Renal cortex interstitium (tissue), 15 donors: ENCODE measurements at places on chromosomes 7 and 10.

GRCh38 chr10:1036341-1036791 lies 10.7 kb upstream of the IDI2 start:
- no peak for DNase-seq

DNA sequence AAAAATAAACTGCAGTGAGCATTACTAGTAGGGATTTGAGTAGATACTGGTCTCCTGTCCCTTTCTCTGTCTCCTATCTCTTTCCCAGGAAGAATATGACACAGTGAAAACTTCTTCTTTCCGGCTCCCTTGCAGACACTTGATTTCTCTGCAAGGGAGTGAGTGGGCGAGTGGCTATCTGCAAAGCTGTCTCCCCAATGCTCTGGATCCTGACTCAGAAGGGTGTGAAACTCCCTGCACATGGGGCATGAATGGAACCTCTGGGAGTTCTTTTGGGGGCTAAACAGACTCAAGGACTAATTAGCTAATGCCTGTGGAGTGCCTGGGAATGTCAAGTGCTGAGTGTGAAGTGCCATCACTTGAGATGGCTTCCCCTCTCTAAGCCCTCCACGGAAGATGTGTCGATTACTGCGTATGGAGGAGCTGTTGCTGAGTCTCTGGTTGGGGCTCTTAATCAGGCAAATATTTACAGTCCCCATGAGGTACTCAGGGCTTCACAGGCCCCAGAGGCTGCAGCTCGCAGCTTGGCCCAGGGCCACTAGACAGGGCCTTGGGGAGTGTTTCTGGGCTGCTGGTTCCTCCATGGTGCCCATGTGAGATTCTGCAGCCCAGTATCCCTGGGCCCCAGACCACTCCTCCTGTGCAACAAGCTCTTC lies 139.8 kb downstream of the RPS24 start:
- no peak for DNase-seq

- DNase-seq = no peak
Observed at GRCh38 chr10:18334116-18334867, 194.1 kb downstream of the CACNB2 start.

DNA sequence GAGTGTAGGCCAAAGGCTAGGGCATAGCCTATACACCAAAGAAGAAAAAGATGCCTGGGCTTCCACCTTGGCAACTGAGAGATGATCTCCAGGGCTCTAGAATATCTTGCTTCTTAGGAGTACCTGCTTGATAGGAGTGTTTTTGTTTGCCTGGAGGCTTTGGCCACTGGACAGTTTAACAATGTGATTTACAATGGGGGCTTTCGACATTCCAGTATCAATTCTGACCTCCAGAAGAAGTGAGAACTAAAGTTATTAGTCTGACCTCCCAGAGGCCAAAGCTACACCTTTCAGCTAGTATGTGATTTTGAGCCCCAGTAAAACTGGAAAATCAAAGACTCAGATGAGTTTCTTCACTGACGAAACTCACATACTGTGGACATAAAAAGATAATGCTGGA lies 96.1 kb downstream of the JMJD1C start:
- DNase-seq = no peak

DNA sequence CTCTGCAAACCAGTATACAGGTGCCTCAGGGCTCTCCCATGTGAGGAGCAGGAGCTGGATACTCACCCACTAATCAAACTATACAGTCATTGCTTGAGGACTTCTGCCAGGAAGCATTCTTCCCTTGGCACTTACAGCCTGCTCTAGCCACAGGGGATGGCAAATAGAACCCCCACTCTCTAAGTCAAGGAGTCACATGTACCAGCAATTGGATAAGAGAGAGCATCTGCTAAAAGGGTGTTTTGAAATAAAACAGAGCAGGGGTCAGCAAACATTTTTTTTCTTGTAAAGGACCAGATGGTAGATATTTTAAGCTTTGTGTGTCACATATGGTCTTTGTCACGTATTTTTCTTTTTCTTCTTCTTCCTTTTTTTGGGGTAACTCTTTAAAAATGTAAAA lies 865.2 kb upstream of the GHITM start:
- no peak for DNase-seq

DNA sequence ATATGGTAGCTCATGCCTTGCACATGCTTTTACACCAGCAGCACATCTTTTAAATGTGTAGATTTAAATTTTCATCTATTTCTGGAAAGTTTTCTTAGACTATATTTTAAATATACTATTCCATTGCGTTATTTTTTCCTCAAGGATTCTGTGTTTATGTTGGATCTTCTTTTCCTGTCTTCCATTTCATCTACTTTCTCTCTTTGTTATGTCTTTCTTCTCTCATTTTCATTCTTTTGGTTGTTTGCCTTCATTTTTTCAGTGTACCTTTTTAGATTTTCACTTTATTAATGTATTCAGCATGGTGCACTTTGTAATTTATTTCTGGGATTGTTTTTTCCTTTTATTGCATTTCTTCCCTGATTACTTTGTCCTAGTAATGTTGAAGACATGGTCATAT lies 329.8 kb downstream of the ADK start:
- no peak for DNase-seq

GRCh38 chr10:72248468-72249151 lies 25.1 kb upstream of the DDIT4 start:
- DNase-seq = no peak

GRCh38 chr7:88150033-88150432 lies 69.8 kb downstream of the SRI start:
- DNase-seq = no peak
